Esophagus mucosa (tissue), 1 donor: ENCODE measurements at places on chromosomes 4 and X.
A peak's percentile ranks its signal among the peaks of the same experiment; 100 is the strongest.

- ATAC-seq: no peak
Observed at GRCh38 chr4:38185406-38186144, 225.4 kb downstream of the PTTG2 start.

- ATAC-seq: no peak
Observed at GRCh38 chr4:244471-244870, 60.8 kb downstream of the ZNF732 start.

DNA sequence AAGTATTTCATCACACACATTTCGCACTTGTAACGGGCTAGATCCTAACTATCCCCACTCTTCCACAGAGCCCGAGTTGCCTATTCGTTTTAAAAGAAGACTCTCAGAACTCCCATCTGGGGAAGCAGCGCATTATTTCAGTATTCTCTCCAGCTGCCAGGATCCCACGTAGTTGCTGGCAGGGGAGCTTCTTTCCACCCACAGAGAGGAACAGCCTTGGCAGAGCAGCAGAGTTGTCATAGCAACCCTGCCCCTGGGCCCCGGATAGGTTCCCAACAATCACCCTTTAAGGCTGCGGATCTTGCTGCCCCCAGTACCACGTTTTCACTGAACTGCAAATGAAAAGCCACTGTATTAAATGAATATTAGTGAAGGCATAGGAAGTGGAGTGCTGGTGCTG is 106.7 kb downstream of the GPM6A start:
- ATAC-seq: no peak

- peak; percentile 37 for ATAC-seq
Observed at GRCh38 chr4:109703664-109704361, 568 bp upstream of the CASP6 start.

GRCh38 chr4:173448608-173449379 is 49.9 kb upstream of the SCRG1 start:
- no peak for ATAC-seq

DNA sequence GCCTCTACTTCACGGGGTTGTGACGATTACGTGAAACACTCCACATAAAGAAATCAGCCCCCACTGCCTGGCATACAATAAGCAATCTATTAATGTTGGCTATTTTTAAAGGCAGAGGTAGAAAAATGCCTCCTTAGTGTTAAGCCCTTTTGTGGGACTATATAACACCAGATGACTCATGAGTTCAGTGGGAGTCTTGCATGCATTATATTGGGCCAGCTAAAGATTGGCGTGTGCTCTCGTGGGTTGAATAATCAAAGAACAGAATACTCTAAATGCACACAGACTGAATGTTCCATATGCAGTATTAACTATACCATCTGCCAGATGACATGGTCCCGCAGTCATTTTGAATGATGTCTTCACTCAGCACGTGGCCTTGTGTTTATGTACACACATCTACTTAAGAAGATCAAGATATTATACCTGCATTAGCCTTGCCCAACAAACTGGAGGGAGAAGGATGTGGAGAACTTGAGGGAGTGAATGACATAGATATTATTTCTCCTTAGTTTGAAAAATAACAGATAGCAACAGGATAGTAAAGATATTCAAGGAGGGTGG is 85.0 kb upstream of the MYOZ2 start:
- ATAC-seq: no peak

- no peak for ATAC-seq
Observed at GRCh38 chrX:916230-916599, 285.6 kb downstream of the SHOX start.

DNA sequence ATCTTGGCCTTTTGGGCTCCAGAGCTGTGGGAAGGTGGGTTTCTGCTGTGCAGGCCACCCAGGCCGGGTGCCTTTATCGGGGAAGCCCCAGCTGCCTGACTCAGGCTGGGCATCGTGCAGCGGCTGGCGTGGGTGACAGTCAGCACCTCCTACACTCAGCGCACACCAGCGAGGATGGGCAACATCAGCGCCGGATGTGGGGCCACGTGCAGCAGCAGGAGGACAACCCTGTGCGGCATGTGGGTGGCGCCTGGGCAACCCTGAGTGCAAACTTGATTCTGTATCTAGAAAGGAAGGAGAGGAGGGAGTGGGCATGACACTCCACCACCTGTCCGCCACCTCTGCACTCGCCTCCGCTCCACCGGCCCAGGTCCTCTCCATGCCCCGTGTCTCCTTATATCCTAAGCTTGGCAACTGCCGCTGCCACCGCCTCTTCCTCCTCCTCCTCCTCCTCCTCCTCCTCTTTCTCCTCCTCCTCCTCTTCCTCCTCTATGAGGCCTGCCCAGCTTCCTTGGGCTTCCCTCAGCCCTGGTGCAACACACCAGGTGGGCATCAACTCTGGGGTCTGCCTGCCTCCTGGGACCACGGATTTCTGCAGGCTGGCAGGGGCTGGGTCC is 107.4 kb upstream of the AFAP1 start:
- ATAC-seq: no peak

DNA sequence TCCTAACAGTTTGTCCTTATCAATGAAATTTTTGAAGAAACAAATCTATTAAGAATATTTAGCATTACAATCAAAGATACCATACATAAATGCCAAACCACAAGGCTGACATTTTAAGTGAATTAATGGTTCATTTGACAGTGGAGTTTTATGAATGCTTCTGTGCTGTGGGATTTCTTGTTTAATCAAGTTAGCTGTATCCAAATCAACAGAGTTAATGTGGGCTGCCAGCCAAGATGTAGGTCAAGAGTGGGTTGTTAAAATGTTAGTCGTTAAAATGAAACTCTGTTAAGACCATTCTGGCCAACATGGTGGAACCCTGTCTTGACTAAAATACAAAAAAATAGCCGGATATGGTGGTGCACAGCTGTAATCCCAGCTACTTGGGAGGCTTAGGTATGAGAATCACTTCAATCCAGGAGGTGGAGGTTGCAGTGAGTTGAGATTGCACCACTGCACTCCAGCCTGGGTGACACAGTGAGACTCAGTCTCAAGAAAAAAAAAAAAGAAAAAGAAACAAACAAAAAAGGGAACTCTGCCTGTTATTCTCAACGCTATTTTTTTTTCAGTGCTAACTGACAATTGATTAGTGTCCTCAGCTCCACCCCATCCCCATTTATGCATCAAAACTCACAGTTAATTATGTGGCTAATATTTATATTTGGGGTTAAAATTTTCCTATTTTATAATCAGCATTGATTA is 20.2 kb downstream of the GPAT3 start:
- no peak for ATAC-seq

- no peak for ATAC-seq
Observed at GRCh38 chr4:175035905-175036304, 117.7 kb downstream of the ADAM29 start.

DNA sequence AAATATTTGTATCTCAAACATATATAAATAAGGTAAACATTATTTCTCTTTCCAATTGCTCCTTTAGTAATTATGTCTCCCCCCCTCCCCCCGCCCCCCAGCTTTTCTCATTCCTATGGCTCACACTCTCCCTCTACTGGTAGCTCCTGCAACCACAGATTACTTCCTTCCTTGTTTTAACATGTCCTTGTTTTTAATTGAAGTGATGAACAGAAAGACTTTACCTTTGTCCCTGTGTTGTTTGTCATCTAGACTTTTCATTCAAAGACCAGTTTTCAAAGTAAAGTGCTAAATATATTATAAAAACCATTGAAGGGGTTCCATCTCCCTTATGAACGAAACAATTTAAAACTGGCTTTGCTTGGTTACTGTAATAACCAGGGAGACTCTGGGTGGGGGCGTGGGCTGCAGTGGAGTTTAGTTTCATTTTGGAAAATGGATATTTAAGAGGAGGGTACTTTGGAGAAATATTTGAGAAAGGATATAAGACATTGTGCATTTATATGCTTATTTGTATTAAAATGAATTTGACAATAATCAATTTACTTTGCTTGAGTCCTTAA is 352.9 kb downstream of the RAPGEF2 start:
- no peak for ATAC-seq

DNA sequence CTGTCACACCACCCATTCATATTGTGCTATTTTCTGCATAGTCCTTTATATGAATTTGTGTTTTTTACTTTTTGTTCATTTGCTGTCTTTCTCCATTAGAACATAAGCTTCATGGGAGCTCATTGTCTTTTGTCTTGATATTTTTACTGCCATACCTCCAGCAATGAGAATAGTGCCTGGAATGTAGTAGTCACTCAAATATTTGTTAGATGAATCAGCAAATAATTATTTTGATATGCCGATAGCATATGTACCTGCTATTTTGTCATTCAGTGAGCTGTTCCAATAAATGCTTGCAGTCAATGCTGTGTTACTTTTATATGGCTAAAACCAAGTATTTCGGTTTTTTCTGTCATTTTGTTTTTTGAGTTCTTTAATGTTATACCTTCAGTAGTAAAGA is 43.5 kb upstream of the SLC25A31 start:
- ATAC-seq: no peak

DNA sequence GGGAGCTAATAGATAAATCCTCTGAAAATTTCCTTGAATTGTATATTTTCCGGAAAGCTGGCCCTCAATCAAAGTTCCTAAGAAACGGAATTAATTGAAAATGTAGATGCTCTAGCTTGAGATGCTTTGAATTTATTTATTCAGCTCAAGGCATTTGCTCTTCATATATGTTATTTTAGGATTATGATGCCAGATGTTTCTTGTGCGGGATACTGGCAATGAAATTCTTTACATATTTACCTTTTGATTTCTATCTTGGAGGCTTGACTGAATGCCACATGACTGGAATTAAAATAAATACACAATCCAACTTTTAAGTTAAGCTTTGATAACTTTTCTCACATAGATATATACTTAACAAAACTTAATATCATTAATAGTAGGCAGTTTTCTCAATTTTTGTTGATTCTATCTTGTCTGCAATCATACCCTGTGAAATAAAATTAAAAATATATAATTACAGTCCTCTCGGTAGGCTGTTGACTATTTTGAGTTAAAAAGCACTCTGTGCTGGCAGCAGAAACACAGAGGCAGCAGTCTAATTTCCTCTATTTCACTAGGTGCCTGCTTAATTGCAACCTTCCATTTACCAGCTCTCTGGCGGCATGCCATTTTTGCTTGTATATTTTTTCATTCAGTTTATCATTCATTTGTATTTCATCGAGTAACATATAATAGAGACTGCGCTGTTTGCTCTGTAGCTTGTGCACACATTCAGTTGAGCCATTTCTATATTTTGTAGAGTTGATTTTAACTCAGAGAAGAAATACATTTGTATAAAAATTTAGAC is 991.5 kb downstream of the ADGRL3 start:
- ATAC-seq: no peak

DNA sequence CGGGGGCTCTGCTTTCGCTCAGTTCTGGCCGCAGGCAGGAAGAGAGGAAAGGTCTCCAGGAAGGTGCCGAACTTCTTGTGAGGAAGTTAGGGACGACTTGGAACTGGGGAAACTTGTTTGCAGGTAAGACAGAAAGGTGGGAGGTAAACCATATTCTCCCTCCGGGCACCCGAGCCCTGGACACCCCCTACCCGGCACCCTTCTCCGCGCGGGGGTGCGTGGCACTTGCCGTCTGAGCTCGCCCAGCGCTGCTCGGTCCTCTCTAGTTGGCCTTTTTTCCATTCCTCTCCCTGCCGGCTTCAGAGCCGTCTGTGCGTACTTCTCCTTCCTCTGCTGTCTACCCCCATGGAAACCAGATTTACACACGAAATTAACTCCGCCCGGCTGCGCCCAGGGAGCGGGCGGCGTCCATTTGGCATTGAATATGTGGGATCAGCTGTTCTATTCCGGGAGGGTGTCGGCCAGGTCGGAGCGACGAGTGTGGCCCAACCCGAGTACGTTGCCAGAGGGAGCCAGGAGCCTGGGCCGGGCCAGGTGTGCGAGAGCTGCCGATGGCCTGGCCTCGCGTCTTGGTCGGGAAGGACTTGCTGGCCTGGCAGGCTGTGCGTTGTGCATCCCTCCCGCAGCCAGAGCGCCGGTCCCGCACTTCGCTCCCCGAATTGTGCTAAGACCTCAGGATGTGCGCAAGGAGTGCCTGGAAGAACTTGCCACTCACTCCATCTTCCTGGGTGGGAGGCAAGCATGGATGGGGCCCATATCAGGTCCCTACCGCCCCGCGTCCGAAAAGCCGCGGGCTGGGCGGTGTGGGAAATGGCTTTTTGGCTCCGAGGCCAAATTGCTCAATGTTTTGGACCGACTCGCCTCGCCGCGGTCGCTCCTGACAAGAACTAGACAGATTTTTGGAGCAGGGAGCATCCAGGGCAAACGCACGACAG is 1.7 kb downstream of the PDGFRA start:
- ATAC-seq: peak; percentile 79

GRCh38 chr4:507745-508512 is 8.9 kb downstream of the PIGG start:
- no peak for ATAC-seq

DNA sequence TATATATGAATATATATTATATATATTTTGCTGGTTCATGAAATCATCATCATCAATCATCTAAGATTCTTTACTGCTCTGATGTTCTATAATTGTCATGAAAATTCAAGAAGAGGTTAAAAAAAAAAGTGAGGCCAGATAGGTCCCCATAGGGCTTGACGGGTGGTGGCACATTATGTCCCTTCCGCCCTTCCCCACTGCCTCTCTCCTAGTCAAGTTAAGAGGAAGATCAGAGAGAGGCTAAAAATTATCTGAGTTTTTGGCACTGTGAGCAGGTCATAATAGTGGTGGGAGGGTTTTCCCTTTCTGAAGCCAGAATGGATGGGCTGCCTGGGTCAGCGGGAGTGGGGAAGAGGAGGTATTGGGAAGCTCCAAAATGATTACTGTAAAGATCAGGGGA is 5.4 kb downstream of the SYNPO2 start:
- no peak for ATAC-seq

- ATAC-seq: peak; percentile 87
Observed at GRCh38 chr4:189302719-189303118, 638.0 kb upstream of the FRG1 start.

- ATAC-seq: no peak
Observed at GRCh38 chr4:163590619-163591264, 96.3 kb downstream of the TMA16 start.

DNA sequence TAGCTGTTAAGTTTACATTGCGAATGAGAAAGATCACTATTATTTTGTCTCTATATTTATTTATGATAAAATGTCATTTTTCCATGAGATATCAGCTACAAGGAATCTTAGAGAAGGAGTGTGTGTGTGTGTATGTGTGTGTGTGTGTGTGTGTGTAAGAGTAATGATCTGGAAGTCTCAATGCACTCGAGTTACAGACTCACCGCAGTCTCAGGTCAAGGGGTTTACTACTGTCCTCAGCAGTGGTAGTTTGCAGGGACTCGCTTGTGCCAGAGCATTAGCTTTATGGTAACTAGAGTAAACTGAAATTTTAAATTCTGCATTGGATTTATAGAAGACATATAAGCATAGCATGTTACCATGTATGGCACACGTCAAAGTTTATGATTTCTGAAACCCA is 30.8 kb downstream of the LRP2BP start:
- no peak for ATAC-seq

GRCh38 chr4:6499238-6499600 is 26.8 kb upstream of the PPP2R2C start:
- ATAC-seq: no peak
